ENCODE measurements at places on chromosomes 13 and 19. TPM values are rescaled to one million over a fixed set of nuclear protein-coding genes. Genes with fewer than 3 reads are reported as not detected.

Gene EDDM13
- total RNA-seq, result not detected

Gene SGCG
- not detected for total RNA-seq

Gene ACP7
- 0.15 TPM for total RNA-seq

Gene CAMSAP3
- total RNA-seq, result 4.6 TPM

Gene SMIM44
- not detected for total RNA-seq

Gene CGB3
- not detected for total RNA-seq

Gene C19orf38
- not detected for total RNA-seq
